ENCODE measurements at places on chromosomes 7 and 10.

GRCh38 chr7:29547421-29547820 is 16.2 kb upstream of the PRR15 start:
- no peak for DNase-seq

GRCh38 chr10:103706762-103707161 is 148.6 kb downstream of the SH3PXD2A start:
- no peak for DNase-seq

DNA sequence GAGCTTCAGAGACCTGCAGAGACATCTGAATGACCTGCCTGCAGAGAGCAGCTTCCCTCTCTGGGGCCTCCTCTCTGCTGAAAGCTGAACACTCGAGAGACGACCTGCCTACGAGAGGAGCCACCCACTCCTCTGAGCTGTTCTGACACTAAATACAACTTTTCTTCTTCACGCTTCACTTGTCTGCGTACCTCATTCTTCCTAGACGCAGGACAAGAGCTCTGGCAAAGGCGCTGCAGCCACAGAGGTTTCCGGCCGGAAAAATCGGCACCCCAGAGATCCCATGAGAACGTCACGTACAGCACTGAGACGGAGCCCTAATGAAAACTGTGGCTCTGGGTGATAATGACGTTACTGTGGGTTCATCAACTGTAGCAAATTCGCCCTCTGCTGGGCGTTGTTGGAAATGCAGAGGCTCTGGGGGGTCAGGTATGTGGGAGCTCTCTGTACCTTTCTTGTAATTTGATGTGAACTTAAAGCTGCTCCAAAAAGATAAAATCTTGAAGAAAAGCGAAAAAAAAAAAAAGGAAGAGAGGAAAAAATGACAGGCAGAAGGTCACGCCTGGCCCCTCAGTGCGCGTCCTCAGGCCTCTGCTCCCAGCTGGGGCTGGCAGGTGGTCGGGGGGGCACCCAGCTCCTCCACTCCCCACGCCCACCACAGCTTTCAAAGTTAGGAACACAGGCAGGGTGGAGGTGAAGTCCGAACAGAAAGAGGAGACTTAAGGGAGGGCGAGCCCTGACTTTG is 120.7 kb downstream of the DYNC2I1 start:
- DNase-seq = peak; percentile 65

DNA sequence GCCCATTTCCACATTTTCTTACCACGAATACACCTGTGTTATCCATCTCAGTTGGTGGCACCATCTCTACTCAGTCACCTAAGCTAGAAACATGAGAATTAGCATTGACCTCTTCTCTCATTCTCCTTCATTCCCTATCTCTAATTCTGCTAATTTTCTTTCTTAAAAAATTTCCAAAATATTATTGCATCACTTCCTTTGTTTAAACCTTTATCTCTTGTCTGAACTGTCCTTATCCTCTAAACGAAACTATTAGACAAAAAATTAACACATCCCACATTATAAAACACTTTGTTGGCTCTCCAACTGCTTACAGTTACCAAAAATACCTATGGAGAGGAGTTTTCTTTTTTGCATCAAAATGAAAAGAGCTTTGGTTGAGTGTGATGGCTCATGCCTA is 18.3 kb downstream of the TAF3 start:
- DNase-seq = no peak

- DNase-seq = no peak
Observed at GRCh38 chr10:17237915-17238444, 9.9 kb downstream of the VIM start.

- DNase-seq = no peak
Observed at GRCh38 chr10:103278537-103278823, 1.5 kb downstream of the INA start.

DNA sequence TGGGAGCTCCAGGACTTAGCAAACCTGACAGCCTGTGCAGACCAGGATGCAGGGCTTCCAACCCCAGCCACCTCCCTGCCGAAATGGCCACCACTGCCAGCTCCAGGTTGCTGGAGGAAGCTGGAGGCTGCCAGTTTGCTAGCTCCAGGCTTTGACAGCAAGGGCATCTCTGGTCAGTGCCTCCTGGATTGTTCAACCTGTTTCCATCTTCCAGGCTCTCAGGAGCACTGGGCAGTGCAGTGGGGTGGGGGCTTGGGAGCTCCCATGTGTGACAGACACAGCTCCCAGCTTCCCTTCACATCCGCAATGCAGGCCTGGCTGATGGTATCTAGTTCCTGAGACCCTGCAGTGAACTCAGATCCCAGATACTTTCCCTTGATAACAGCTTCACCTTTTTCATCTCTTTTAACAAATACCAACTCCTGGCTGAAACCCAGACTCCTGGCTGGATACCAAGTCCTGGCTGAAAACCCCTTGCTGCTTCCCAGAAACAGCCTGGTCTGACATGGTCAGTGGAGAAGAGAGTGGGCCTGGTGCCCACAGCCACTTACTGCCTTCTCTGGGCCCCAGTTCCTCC is 20.8 kb upstream of the RET start:
- no peak for DNase-seq

DNA sequence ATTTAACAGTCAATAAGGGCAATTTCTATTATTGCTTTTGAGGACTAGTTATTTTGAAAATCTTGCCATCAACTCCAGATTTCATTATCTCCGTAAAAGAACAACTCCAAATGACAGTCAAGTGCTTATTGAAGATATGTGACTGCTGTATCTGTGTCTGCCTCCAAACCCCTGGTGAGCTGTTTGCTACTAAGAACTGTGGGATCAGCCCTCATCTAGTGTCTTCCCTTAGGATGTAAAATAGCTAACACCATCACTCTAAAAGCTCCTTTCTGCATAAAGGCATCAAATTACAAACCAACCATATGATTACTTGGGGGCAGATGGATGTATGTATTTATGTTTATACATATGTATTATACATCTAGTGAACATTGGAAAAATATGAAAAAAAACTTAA is 70.8 kb upstream of the SLC13A1 start:
- DNase-seq = no peak

DNA sequence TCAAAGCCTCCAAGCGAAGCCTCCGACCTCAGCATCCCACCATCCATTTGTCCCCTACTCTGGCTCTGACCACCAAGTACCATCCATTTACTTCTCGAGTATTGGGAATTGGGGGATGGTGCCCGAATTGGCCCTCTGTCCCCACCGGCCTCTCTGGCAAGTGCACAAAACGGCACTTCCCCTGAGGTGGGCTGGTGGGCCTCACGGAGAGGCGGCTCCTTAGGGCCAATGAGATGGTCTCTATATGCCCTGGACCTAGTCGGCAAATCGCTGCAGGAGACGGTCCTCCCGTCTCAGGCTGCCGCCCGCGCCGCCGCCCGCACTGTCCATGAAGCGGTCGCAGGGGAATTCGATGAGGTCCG is 2.8 kb downstream of the TRIL start:
- no peak for DNase-seq

- peak; percentile 38 for DNase-seq
Observed at GRCh38 chr7:101058355-101058754, 26.9 kb upstream of the TRIM56 start.

DNA sequence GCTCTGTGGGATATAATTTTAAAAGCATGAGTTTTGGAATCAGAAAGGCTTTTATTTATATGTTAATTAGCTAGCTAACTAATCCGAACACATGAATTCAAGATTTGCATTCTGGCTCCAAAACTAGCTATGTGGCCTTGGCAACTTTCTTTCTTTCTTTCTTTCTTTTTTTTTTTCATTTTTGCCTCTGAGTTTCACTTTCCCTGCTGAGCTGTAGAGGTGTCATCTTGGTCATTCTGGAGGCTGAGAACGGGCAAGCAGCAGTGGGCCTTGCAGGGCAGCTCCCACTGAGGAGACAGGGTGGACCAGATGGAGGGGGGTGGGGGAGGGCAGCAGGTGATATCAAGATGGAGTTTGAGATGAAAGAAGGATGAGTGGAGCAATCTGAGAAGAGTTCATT is 24.8 kb upstream of the SFMBT2 start:
- no peak for DNase-seq

- DNase-seq = no peak
Observed at GRCh38 chr7:27678617-27679260, 16.1 kb upstream of the HIBADH start.

DNA sequence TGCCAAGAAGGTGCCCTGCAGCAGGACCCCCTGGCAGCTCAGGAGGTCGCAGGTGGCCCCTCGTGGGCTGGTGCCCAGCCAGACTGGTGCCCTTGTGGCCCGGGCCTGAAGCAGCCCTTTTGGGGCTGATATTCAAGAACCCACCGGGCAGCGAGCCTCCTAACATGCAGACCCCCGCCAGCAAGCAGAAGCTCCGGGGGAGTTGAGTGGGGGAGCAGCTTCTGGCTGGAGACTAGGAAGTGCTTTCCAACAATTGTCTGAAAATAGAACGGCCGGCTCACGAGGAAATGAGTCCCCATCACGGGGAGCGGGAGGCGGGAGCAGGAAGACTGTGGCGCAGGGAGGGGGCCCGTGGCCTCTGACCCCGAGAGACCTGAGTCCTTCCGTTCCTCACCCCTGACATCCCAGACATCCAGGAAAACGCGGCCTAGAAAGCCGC is 9.5 kb upstream of the INTS1 start:
- no peak for DNase-seq

GRCh38 chr10:48287417-48288391 is 13.2 kb upstream of the FRMPD2 start:
- DNase-seq = no peak

DNA sequence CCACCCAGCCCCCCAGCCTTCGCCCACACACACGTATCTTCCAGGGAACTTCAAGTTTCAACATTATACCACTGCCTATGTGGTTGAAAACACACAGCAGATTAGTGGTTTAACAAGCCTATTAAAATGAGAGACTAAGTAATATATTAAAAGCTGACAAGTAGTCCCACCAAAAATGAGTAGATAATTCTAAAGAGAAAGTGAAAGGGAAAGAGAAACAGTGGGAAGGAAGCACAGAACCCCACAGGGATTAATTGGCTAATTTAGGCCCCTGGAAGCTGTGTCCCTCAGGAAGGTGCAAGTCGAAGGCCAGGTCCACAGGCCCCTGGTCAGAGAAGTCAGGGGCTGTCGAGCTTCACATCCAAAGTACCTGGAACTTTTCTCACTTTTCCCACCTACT is 210.5 kb upstream of the YAE1 start:
- DNase-seq = no peak

- no peak for DNase-seq
Observed at GRCh38 chr10:21832821-21833130, 170.8 kb downstream of the DNAJC1 start.

DNA sequence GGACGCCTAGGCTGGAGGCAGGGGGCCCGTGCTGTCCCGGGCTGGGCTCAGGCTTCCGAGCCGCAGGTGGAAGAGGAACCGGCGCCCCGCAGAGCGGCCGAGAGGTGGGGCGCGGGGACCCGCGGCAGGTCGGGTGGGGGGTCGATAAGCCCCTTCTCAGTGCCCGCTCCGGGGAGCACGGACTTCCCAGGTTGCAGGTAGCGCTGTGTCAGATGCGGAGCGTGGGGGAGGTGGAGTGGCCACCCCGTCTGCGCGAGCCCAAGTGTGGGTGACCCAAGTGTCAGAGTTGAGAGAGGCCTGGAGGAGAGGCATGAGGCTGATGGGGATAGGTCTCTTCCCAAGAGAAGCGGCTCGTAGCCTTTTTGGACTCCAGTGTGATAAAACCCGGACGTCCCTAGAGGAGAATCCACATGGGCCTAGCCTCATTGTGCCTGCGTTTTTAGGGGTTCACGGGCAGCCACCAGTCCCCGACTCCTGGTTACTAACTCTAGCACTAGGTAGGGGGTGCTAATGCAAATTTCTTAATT is 580 bp downstream of the EEPD1 start:
- DNase-seq = no peak

DNA sequence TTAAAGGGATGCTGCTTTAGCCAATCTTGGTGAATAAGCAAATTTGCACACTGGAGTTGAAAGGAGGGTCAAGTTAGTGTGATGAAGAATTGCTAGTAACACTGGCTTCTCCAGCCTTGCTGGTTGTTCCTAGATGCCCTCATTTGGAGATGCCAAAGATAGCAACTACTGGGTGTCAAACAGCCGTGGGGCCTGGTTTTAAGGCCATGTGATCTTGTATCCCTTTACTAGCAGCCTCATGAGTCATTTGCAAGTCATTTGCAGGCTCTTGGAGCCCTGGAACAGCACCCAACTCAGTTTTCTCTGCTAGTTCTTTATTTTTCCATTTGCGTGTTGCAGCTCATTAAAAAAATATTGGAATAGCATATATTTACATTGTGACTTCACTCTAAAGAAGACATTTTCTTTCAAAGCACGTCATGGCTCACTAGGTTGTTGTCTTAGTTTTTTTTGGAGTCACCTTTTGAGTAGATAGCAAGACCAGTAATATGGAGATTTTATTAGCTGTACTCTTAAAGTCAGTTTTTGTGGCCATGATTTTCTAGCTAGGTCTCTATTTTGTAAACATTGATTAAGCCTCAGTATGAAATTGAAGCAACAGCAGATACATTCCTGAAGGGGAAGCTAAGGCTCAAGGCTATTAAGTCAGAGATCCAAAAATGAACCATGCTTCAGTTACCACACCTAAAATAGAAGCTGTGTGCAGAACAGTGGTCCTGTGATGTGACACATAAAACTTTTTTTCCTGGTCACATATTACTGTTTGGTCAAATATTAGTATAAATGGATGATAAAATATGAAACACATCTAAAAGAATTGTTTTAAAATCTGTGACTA is 1.3 kb downstream of the LSMEM1 start:
- DNase-seq = no peak

Measured in right renal pelvis (tissue), 4 donors.